Osteocyte (in vitro differentiated cells): ENCODE measurements at places on chromosomes 6 and 20. TPM values are rescaled to one million over a fixed set of nuclear protein-coding genes. Genes with fewer than 3 reads are reported as not detected.
A peak's percentile ranks its signal among the peaks of the same experiment; 100 is the strongest.

- H3K27ac ChIP-seq: no peak overlapping the region
- DNase-seq: no peak
- H3K36me3 ChIP-seq: no peaks in the 10 kb centered on the region
Observed at GRCh38 chr20:40753472-40753871, 64.4 kb upstream of the MAFB start.

The SMIM13 gene
- 19.6 and 20.5 TPM in 2 replicates for total RNA-seq

DNA sequence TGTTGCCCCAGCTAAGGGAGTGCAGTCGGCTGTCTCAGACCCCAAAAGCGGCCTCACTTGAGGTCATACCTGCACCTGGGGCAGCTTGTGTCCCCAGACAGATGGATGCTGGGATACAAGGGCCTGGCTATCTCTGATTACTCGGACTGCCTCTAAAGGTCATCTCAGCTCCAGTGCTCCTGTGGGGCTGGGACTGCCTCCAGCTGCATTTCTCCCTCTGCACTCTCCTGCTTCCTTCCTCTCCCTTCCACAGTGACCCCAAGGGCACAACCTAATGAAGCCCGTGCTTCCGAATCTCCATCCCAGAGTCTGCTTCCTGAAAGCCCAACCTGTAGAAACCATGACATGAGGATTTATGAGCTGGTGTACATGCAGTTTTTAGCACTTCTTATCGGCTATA is 22.8 kb upstream of the OCSTAMP start:
- no peak overlapping the region for H3K27ac ChIP-seq
- DNase-seq: no peak
- H3K4me3 ChIP-seq: no peak overlapping the region
- peaks cover 37% of the 10 kb centered on the region for H3K27me3 ChIP-seq

DNA sequence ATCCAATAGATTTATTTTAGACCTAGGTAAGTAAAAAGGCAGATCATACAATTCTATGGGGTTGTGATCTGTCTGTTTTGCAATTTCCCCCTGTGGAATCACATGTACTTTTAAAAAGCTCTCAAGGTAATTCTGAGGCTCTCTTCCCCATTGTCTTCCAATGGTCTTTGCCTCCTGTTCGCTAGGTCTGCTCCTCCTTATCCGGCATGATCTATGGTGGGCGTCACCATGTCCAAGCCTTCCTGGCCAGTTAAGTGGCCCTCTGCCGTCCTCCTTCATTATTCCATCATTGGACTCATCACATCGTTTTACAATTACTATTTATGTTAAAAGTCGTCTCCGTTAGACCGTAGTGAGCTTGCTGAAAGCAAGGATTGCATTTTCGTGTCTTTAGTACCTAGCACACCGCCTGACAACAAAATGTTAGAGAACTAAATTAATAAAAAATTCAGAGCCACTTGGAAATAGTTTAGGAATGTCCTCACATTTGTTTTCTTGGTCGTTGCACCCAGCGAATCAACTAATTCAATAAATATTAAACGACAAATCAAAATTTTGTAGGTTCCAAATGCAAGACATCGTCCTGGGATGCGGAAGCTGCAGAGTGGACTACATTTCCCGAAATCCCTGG is 2.2 kb upstream of the STXBP5 start:
- H3K27ac ChIP-seq: peak overlapping the region; percentile 97
- peaks cover 21% of the 10 kb centered on the region for H3K4me1 ChIP-seq
- H3K4me3 ChIP-seq: peak overlapping the region; percentile 96
- no peaks in the 10 kb centered on the region for H3K27me3 ChIP-seq
- no peaks in the 10 kb centered on the region for H3K36me3 ChIP-seq
- no peak for DNase-seq

The MOCS3 gene
- total RNA-seq: 5.0 and 5.5 TPM in 2 replicates

The SLC24A3 gene
- 0.11 TPM in 1 of 2 replicates, not detected in the other for total RNA-seq

DNA sequence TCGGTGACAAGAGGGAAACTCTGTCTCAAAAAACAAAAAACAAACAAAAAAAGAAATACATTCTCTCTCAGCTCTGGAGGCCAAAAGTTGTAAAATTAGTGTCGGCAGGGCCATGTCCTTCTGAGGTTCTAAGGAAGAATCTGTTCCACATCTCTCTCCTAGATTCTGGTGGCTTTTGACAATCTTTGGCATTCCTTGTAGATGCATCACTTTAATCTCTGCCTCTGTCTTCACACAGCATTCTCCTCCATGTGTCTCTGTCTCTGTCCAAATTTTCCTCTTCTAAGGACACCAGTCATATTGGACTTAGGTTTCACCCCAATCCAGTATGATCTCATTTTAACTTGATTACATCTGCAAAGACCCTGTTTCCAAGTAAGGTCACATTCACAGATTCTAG is 9.1 kb downstream of the PPP2R5D start:
- no peaks in the 10 kb centered on the region for H3K27me3 ChIP-seq
- DNase-seq: no peak
- no peak overlapping the region for H3K4me3 ChIP-seq
- peaks cover 12% of the 10 kb centered on the region for H3K36me3 ChIP-seq

DNA sequence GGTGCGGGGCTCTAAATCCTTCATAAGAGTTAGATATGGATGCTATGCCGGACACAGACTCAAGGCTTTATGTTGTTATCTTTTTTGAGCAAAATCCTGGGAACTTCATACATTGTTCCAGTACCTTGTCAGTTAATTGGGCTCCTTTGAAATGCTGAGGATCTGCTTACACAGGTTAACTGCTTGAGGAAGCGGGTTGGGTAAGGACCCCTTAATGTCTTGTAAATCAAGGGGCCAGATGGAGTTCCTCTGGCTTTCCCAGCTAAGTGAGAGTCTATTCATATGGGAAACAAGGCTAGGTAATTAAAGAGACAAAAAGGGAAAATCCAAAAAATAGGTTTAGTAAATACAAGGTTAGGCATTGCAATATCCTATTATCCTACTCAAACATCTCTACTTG is 141.5 kb downstream of the OR2B2 start:
- peaks cover 27% of the 10 kb centered on the region for H3K27me3 ChIP-seq
- H3K27ac ChIP-seq: no peak overlapping the region
- peaks cover 3% of the 10 kb centered on the region for H3K4me1 ChIP-seq
- DNase-seq: peak; percentile 6
- no peaks in the 10 kb centered on the region for H3K36me3 ChIP-seq

DNA sequence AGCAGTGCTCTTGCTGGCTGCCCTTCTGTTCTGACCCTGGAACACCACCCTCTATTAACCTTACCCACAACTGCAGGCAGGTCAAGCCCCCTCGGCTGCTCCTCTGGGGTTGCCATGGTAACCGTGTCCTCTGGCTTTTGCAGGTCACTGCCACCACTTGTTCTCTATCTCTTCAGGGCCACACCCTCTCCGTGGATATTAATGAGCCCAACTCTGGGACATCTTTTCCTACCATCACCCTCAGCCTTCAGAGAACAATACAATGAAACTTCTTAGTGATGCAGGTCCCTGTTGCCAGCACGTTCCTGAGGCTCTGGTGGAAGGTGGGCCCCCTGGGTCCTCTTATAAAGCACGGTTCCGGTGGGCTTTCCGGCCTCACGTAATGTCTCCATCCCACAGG is 30.8 kb upstream of the MICB start:
- DNase-seq: peak; percentile 66
- H3K27me3 ChIP-seq: peaks cover 15% of the 10 kb centered on the region
- no peaks in the 10 kb centered on the region for H3K36me3 ChIP-seq
- peaks cover 7% of the 10 kb centered on the region for H3K4me1 ChIP-seq

The L3MBTL1 gene
- total RNA-seq: 14.1 and 17.5 TPM in 2 replicates

DNA sequence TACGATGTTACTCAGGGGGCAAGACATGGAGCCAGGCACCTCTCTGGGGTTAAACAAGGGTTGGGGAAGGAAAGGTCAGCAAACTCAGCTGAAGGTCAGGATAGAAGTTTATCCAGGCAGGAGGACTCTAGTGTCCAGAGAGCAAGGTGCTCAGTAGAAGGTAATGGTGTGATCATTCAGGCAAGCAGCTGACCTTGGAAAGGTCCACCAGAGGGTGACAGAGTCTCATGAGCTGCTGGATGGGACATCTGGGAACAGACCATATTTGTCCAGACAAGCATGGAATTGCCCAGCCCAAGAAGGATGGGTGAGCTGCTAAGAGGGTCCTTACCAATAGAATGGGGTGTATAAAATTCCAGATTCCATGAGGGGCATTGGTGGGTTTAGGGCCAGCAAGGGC is 89.5 kb downstream of the MAP3K7 start:
- peaks cover 6% of the 10 kb centered on the region for H3K27me3 ChIP-seq
- H3K27ac ChIP-seq: no peak overlapping the region
- no peaks in the 10 kb centered on the region for H3K4me1 ChIP-seq
- H3K4me3 ChIP-seq: no peak overlapping the region
- DNase-seq: no peak
- H3K36me3 ChIP-seq: no peaks in the 10 kb centered on the region

The RFX6 gene
- not detected in 2 replicates for total RNA-seq

- peaks cover 3% of the 10 kb centered on the region for H3K4me1 ChIP-seq
- H3K36me3 ChIP-seq: no peaks in the 10 kb centered on the region
- no peak overlapping the region for H3K4me3 ChIP-seq
- H3K27me3 ChIP-seq: no peaks in the 10 kb centered on the region
Observed at GRCh38 chr6:69096681-69097080, 461.6 kb downstream of the ADGRB3 start.

GRCh38 chr6:12572896-12573827 is 143.4 kb upstream of the PHACTR1 start:
- no peak for DNase-seq
- H3K27me3 ChIP-seq: no peaks in the 10 kb centered on the region
- no peak overlapping the region for H3K4me3 ChIP-seq
- no peaks in the 10 kb centered on the region for H3K36me3 ChIP-seq
- H3K4me1 ChIP-seq: peaks cover 45% of the 10 kb centered on the region

DNA sequence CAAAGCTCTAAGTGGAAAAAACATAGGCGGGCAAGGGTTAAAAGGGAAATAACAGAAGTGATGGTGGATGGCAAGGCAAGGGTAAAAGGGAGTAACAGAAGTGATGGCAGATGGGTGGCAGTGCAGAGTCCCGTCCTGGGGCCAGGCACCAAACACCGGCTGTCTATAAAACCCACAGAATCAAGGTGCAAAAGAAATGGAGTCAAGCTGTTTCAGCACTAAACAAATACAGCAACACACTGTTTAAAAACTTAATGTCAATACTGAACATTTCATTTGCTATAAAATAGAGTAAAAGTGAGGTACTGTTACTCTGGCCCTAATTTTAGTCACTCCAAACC is 87.6 kb downstream of the MAN1A1 start:
- DNase-seq: no peak
- no peaks in the 10 kb centered on the region for H3K36me3 ChIP-seq
- H3K4me3 ChIP-seq: no peak overlapping the region
- peaks cover 5% of the 10 kb centered on the region for H3K4me1 ChIP-seq
- H3K27me3 ChIP-seq: no peaks in the 10 kb centered on the region

DNA sequence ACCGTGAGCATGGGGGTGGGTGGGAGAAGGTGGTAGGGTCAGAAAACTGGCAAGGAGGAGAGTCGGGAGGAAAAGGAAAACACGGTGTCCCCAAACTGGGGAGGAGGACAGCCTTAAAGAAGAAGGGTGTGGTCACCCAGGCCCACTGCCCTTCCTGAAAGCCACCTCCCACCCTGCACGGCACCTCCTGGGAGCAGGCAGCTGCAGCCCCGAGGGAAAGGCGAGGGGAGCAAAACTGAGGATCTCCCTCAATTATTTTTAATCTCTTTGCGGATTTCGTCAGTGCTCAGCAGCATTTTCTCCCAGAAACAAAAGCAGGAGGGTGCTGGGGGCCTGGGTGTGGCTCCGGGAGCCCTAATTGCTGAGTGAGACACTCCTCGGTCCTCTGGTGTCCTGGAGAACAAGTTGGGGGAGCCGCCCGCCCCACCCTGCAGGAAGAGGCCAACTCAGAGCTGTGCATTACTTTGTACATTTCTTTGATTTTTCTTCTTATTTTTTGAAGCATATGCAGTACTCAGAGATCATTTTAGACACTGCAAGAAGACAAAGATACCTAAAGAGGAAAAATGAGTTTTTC is 56.4 kb downstream of the RIOK1 start:
- no peak for DNase-seq
- H3K27me3 ChIP-seq: no peaks in the 10 kb centered on the region
- H3K4me1 ChIP-seq: peaks cover 30% of the 10 kb centered on the region
- H3K36me3 ChIP-seq: no peaks in the 10 kb centered on the region
- no peak overlapping the region for H3K4me3 ChIP-seq
- peak overlapping the region; percentile 56 for H3K27ac ChIP-seq

- H3K36me3 ChIP-seq: no peaks in the 10 kb centered on the region
- no peak overlapping the region for H3K27ac ChIP-seq
- DNase-seq: no peak
Observed at GRCh38 chr6:157229132-157229618, 94.1 kb downstream of the TMEM242 start.

The PTPRK gene
- 130 and 131 TPM in 2 replicates for total RNA-seq

- H3K27me3 ChIP-seq: peaks cover 61% of the 10 kb centered on the region
- peak overlapping the region; percentile 78 for H3K4me3 ChIP-seq
- no peak for DNase-seq
Observed at GRCh38 chr6:90610751-90611542, 24.1 kb upstream of the MAP3K7 start.

DNA sequence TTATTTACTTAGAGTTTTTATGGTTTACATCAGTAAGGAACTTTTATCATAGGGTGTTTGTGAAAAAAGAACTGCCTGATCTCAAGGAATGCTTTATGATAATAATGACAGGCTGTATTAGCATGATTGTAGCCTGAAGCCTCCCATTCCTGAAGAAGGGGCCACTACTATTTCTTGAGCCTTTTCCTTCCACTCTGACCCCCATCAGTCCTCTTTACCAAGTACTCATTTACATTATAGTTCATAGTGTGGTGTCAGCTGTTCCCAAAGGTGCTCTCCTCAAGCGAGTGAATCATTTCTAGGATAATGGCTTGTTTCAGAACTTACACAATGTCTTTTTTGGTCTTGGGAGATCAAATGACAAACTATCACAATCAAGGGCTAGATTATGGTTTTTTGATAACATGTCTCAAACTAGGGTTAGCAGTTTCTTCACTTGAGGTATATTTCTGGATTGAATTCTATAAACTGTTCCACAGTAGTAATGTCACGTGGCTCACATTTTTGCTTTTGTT is 283.6 kb downstream of the CDKAL1 start:
- no peaks in the 10 kb centered on the region for H3K36me3 ChIP-seq
- no peak for DNase-seq
- no peaks in the 10 kb centered on the region for H3K27me3 ChIP-seq

DNA sequence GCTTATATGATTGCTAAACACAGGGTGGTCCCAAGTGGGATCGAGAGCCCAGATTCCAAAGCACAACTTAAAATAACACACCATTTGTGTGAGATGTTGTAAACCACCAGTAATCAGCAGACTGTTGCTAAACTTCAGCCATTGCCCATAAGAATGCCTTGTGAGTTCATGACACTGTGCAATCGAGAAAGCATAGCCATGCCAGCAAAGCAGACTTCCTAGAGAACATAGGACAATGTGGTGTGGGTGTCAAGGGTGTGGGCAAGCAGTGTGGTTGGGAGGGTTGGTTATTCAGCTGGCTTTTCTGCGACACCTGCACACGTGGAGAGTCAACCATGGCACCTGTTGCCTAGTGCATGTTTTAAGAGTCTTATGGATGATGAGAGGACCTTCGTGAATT is 16.1 kb upstream of the CALHM6 start:
- no peak overlapping the region for H3K4me3 ChIP-seq
- DNase-seq: no peak
- no peak overlapping the region for H3K27ac ChIP-seq
- H3K27me3 ChIP-seq: no peaks in the 10 kb centered on the region
- peaks cover 4% of the 10 kb centered on the region for H3K36me3 ChIP-seq
- H3K4me1 ChIP-seq: peaks cover 68% of the 10 kb centered on the region

- peaks cover 5% of the 10 kb centered on the region for H3K4me1 ChIP-seq
- no peak overlapping the region for H3K27ac ChIP-seq
- DNase-seq: no peak
- no peaks in the 10 kb centered on the region for H3K36me3 ChIP-seq
- no peak overlapping the region for H3K4me3 ChIP-seq
Observed at GRCh38 chr6:21679761-21680265, 86.3 kb downstream of the SOX4 start.

- no peaks in the 10 kb centered on the region for H3K27me3 ChIP-seq
- H3K4me1 ChIP-seq: no peaks in the 10 kb centered on the region
- no peak overlapping the region for H3K4me3 ChIP-seq
Observed at GRCh38 chr6:35064757-35065440, 76.2 kb downstream of the TCP11 start.
